Stimulated activated CD4-positive, alpha-beta T cell treated with anti-CD3 and anti-CD28 coated beads, Interleukin-15, amount 100 ng/mL, for 1 hour (primary cell): ENCODE measurements at places on chromosomes 12 and 14.

- no peak for DNase-seq
Measured at GRCh38 chr14:51724650-51725049, 72.9 kb downstream of the FRMD6 start.

GRCh38 chr12:63420206-63420644 is 248.1 kb downstream of the DPY19L2 start:
- no peak for DNase-seq

- DNase-seq: no peak
Measured at GRCh38 chr12:51950682-51951198, 759 bp upstream of the ACVR1B start.

GRCh38 chr12:85872497-85873091 is 1.5 kb upstream of the NTS start:
- no peak for DNase-seq

GRCh38 chr12:45883187-45883586 is 107.2 kb downstream of the SCAF11 start:
- DNase-seq: no peak

DNA sequence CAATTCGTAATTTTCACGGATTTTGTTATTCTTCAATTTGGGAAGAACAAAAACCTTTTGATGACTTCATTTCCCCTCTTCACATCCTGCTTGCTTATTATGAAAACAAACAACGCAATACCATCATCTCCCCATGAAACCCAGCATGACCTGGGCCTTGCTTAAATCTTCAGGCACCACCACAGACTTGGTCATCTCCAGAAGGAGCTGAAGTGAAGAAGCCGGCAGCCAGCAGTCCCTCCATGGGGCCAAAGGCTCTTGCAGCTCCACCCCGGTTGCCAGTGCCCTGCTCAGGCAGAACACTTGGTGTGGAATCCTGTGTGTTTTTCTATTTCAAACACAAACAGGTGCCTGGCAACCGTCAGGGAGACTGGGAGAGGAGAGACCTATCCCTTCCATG is 982.9 kb upstream of the TMEM132C start:
- no peak for DNase-seq

DNA sequence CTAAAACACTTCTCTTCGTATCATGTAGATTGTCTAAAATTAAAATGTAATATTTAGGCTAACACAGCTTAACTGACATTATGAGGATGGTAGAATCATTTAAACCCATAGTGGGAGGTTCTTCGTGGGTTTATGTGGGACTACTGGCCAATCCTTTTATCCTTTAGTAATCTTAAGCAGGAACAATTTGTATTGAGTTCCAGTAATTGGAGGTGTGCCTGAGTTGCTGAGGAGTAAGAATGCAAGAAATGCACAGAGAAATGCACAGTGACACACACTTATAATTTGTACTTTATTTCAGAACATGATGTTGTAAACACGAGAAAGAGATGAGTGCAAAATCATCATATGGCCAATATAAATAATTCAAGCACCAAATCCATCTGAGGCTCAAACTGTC is 22.3 kb downstream of the OTOGL start:
- DNase-seq: no peak

DNA sequence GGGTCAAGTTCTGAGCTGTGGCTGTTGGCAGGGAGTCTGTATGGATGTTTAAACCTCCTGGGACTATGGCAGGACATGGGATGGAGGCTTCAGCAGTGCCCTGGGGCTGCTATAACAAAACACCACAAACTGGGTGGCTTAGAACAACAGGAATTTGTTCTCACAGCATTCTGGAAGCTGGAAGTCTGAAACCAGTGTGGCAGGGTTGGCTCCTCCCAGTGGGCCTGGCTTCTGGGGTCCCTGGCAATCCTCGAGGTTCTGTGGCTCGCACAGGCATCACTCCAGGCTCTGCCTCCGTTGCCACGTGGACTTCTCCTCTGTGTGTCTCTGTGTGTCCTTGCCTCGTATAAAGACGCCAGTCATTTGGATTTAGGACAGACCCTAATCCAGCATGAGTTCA is 39.9 kb downstream of the FZD10 start:
- DNase-seq: no peak

- DNase-seq: no peak
Measured at GRCh38 chr12:83709899-83710298, 1023.2 kb downstream of the TMTC2 start.

DNA sequence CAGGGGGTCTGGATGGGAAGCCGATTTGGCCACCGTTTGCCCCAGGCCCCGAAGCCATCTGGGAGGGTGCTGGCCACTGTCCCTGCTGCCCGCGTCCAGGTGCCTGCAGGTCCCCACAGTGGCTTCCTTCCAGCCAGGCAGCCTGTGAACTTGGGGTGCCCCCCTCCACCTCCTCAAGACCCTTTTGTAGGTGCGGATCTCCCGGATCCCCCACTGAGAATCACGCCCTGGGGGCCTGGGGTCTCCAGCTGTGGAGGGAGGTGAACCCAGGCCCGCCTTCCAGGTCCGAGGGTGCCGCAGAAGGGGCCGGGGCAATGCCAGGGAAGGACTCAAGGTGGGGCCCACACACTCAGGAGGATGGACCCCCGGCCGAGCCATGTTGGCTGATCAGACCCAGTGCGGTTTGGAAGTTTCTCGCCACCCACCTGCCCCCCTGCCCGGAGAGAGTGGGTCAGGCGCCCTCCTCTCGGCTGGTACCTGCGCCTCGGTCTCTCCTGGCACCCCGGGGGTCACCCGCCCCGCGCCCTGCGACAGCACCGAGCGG is 1.7 kb downstream of the MMP17 start:
- DNase-seq: no peak

- no peak for DNase-seq
Measured at GRCh38 chr12:11820476-11820875, 171.0 kb downstream of the ETV6 start.

- no peak for DNase-seq
Measured at GRCh38 chr12:29024117-29024516, 125.0 kb upstream of the FAR2 start.

GRCh38 chr12:104802208-104802607 is 155.9 kb downstream of the SLC41A2 start:
- no peak for DNase-seq

GRCh38 chr12:51869496-51869865 is 18.4 kb upstream of the ANKRD33 start:
- DNase-seq: no peak

DNA sequence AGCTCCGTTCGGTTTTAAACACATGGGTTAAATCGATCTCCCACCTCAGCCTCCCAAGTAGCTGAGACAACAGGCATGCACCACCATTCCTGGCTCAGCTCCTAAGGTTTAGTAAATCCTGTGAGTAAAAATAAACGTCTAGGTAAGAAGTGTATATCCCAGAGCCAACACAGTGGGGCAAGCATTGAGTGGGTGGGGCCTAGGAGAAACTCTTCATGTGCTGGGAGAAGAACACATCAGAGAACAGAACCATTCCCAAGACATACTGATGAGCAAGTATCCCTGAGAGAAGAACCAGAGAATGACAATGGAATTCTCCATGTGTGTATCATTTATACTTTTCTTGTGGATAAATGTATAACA is 86.3 kb downstream of the SEC23A start:
- DNase-seq: no peak

DNA sequence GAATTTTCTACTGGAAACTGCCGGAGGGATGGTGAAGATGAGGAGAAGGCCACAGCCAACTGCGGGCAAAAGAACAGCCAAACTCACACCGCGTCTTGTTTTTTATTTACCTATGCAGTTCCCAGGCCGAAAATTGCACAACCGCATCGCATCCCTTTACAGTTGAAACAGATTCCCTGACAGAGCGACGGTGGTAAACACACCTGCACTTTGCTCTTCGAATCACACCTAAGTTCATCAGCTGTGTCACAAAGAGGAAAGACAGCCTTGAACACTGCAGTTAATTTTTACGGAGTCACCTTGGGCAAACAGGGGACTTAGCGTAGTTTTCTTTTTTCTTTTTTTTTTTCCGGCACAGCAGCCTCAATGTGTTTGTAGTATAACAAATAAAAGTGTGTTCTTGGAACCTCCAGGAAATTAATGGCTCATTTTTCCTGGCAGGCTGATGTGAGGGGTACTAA is 272.0 kb upstream of the DIO3 start:
- DNase-seq: no peak

GRCh38 chr14:34710006-34710405 is 4.4 kb downstream of the CFL2 start:
- DNase-seq: no peak

DNA sequence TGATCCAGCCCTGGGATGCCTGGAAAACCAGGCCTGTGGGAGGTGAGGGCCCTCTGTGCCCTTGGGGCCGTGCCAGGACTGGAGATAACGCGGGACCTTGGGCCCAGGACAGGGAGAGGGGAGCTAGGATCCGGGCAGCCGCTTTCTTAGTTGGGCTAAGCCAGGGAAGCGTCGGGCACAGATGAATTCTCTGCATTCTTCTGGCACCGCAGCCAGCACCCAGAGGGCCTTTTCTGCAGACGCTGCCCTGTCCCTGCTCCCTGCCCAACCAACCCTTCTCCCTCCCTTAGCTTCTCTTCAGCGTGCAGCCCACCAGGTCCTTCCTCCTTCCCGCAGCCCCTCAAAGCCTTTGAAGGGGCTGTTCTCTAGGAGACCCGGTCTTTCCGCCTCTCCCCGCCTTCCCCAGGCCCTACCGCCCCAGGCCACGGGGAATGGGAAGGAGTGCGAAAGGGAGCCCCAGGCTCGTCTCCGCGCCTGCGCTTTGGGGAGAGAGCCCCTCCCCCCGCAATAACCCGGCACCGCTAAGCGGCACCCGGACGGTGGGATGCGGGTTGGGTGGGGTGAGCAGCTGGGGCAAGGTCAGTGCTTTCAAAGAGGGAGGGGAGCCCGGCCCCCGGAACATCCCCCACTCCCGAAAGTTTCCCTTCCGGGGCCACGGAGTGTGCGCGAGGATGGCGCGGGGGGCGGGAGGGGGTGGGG is 663 bp downstream of the NCKAP5L start:
- peak; percentile 15 for DNase-seq

GRCh38 chr12:27554421-27555186 is 30.6 kb downstream of the PPFIBP1 start:
- DNase-seq: no peak

DNA sequence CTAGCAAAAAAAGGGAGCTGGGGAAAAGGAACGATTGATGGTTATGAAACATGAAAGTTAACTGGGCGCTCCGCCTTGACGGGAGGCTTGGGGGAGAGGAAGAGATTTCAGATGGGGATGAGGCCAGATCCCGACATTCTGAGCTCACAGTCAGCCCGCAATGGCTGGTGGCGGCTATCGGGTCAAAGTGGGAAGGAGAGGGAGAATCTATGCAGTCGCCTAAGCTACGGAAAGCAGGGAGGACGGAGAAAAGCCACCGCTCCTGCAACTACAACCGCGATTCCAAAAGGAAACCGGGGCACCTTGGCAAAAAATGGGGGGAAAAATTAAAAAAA is 502 bp downstream of the MPHOSPH9 start:
- no peak for DNase-seq

- no peak for DNase-seq
Measured at GRCh38 chr12:76313299-76313698, 34.9 kb downstream of the BBS10 start.

DNA sequence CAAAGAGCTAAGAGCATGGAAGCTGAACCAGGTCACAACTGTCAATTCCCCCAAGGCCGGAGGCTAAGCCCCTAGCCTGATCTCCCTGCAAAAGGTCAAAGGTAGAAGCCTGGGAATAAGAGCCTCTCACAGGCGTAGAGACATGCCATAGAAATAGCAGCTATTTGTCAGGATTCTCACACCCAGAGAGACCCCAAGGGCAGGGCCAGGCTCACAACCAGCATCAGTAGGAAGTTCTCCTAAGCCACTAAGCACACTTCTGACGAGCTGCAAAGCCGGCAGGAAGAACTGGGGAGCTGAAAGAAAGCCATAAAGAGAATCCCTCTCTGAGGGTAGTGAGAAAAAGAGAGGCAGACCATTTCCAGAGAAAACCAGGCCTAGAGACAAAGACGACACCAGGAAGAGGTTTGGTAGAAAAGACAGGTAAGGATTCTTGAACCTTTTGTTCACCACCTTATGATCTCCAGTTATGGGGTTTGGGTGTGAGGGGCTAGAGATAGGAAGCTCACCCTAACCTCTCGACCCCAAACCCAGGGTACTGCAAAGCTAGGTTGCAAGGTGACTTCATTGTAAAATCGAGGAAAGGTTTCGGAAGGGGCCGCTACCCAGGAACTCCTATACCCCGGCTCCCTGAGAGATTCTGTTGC is 1.0 kb downstream of the SMARCC2 start:
- DNase-seq: no peak

DNA sequence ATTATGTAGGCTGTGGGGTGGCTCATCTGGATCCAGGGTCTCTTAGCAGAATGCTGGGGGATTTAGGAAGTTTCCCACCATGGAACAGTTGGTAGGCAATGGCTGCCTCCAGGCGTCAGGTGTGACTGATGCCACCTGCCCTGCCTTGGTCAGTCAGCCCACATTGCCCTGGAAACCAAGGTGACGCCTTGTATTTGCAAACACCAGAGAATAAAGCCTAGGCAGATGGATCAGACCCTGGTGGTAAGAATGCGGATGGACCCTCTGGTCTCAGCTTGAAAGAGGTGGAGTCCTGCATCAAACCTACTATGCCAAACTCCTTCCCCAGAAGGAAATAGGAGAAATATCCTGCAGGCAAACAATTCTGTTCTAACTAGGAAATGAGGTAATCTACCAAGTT is 38.2 kb downstream of the NCKAP5L start:
- no peak for DNase-seq

- DNase-seq: no peak
Measured at GRCh38 chr12:22064968-22065367, 18.9 kb downstream of the CMAS start.

DNA sequence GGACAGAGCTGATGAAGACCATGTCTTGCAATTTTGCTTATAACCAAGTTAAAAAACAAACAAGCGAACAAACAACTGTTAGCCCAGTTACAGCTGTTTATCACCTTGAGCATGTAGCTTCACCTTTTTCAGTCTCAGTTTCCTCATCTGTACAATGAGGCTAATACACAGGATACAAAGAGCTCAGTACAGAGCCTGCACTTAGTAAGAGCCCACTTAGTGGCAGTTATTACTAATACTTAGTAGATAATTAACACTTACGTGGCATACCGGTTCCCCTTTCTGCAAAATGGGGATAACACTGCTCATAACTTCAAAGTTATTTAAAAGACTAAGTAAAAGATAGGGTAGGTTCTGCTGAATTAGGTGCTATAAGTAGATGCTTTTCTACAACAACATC is 228.0 kb downstream of the MON2 start:
- no peak for DNase-seq

DNA sequence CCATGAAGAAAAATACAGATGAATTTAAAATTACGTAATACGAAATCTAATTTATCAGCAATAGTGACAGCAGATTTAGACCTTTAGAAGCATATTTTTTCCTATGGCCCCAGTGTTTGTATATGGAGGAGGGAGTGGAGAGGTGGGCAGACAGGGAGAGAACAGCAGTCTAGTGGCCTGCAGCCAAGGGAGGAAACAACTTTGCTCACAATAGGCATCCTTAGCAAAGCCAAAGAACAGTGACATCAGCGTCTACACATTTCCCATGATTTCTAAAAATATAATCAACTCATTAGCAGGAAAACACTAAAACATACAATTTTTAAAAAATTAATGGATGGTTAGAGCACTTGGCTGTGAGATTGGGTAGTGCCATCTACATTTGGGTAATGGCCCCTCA is 622.6 kb upstream of the ATP2B1 start:
- DNase-seq: no peak

GRCh38 chr12:59345406-59345805 is 250.4 kb upstream of the SLC16A7 start:
- no peak for DNase-seq
